Activated CD4-positive, alpha-beta T cell treated with anti-CD3 and anti-CD28 coated beads for 36 hours (primary cell): ENCODE measurements at places on chromosomes 5 and 9. TPM values are rescaled to one million over a fixed set of nuclear protein-coding genes. Genes with fewer than 3 reads are reported as not detected.

DNA sequence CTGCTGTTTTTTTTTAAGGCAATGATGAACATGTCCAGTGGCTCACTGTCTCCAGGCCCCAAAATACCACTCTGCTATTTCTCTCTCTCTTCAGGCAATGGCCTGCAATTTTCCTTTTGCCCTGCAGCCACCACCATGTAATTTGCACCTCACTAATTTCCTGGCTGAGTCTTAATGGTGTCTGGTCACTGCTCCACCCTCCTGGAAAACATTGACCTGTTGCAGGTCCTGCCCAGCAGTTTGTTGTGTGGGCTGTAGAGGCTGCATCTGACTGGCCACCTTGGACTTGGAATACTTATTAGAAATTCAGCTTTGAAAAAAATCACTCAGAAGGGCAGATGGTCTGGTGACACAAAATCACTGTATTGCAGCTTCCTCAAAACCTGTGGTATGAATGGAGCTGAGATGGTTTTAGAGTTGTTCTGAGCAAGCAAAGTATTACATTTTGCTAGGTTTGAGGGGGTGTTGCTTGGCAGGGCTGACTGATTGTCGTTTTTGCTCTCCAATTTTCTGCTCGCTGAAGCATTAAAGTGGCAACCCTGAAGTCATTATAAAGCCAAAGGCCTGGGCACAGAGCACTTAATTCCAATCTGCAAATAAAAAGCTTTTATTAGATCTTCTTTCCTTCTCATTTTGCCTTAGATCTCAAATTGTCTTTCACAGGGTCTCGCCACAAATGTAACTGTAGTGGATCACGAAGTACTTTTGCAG lies 134.8 kb downstream of the TMEM174 start:
- peaks cover 10% of the 10 kb centered on the region for H3K4me1 ChIP-seq
- no peaks in the 10 kb centered on the region for H3K36me3 ChIP-seq
- DNase-seq, result no peak
- H3K4me3 ChIP-seq, result no peak overlapping the region
- peaks cover 78% of the 10 kb centered on the region for H3K27me3 ChIP-seq

- H3K4me1 ChIP-seq, result no peaks in the 10 kb centered on the region
- H3K4me3 ChIP-seq, result no peak overlapping the region
Measured at GRCh38 chr5:168770036-168770498, 190.9 kb upstream of the PANK3 start.

GRCh38 chr5:89270901-89271300 lies 387.9 kb upstream of the MEF2C start:
- H3K27me3 ChIP-seq, result peaks cover 2% of the 10 kb centered on the region
- no peak for DNase-seq
- no peaks in the 10 kb centered on the region for H3K36me3 ChIP-seq
- no peak overlapping the region for H3K27ac ChIP-seq

GRCh38 chr5:31825518-31826068 lies 186.7 kb downstream of the PDZD2 start:
- no peaks in the 10 kb centered on the region for H3K36me3 ChIP-seq
- H3K27ac ChIP-seq, result no peak overlapping the region
- H3K27me3 ChIP-seq, result peaks cover 3% of the 10 kb centered on the region
- peak; percentile 65 for DNase-seq
- no peak overlapping the region for H3K4me3 ChIP-seq

- H3K4me1 ChIP-seq, result no peaks in the 10 kb centered on the region
- H3K27ac ChIP-seq, result no peak overlapping the region
- no peaks in the 10 kb centered on the region for H3K36me3 ChIP-seq
Measured at GRCh38 chr9:115548609-115549260, 430.8 kb upstream of the TNC start.

- H3K4me3 ChIP-seq, result peak overlapping the region; percentile 99
- H3K4me1 ChIP-seq, result peaks cover 41% of the 10 kb centered on the region
- H3K36me3 ChIP-seq, result peaks cover 58% of the 10 kb centered on the region
- H3K27me3 ChIP-seq, result no peaks in the 10 kb centered on the region
Measured at GRCh38 chr9:19379697-19380046, 364 bp downstream of the RPS6 start.

DNA sequence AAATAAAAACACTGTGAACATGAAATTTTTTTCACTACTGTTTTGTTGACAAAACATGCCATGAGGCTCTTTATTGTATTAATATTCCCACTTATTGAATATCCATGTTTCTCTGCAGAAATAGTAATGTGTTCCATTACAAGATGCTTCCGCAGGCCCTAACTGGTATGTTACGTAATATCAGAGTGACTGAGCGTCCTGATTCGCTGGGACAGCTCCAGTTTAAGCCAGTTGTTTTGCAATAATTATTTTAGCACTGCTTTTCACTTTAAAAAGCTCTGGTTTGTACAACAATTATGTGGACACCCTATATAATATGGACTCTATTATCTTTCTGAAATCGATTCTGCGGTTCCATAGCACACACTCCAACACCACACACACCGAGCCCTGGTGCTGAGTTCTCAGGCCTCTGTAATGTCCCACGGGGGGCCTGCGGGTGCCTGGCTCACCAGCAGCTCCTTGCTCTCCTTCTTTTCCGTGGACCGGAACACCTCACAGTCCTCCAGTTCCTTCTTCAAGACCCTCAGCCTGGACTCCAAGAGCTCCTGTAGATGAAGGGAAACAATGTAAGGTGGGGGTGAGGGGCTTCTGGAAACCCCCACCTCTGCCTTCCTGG lies 1.8 kb downstream of the TRIM7 start:
- H3K27me3 ChIP-seq, result peaks cover 20% of the 10 kb centered on the region
- H3K27ac ChIP-seq, result no peak overlapping the region
- H3K4me1 ChIP-seq, result peaks cover 29% of the 10 kb centered on the region
- DNase-seq, result no peak
- H3K36me3 ChIP-seq, result peaks cover 6% of the 10 kb centered on the region

DNA sequence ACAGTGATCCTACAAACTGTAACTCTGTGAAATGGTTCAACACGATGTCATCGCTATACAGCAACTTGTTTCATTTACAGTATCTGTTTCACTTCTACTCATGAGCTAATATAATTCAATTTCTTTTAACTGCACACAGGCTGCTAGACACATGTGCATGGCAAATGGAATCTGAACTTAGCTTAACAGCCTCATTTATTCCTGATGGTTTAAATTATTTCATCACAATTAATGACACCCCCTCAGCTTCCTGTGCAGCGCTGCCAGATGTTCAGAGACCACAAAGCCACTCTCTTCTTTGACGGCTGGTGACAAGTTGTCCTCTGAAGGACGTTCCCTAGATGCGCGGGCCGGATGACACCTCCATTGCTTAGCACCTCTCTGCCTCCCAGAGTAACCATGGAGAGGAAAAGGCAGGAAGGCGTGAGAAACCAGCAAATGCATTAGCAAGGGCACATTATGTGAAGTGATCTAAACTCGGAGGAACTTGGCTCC lies 191.1 kb downstream of the BNC2 start:
- no peaks in the 10 kb centered on the region for H3K36me3 ChIP-seq
- peaks cover 4% of the 10 kb centered on the region for H3K27me3 ChIP-seq
- H3K4me3 ChIP-seq, result no peak overlapping the region
- H3K27ac ChIP-seq, result no peak overlapping the region

DNA sequence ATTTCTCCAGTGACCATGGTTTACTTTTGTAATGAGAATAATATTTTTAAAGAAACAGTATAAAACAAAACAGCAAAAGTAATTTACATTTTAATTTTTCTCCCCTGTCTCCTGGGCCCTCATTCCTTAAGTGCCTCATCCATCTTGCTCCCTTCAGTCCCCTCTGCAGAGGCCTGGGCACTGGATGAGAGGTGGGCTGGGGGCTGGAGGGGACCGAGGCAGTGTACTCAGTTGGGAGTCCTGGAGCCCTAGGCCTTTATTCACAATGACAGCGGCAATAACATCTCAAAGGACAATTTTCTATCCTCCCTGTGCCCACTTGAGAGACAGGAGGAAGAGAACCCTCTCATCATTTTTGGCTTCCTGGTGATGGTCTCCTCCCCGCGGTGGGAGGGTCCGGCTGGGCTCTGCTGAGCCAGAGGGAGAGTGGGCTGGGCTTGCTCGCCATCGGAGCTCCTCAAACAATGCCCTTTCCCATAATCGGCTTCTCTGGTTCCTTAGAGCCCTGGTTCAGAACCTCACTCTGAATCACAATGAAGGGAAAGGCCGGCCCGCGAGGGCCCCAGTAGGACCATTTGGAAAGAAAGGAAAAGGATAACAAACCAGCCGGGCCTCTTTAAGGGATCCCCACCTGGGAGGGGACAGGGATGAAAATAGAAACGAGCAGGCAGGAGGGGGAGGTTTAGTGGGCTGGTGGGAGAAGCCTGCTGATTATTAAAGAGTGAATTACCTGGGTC lies 9.7 kb upstream of the SMIM32 start:
- DNase-seq, result no peak
- H3K4me1 ChIP-seq, result no peaks in the 10 kb centered on the region
- no peak overlapping the region for H3K4me3 ChIP-seq
- H3K27ac ChIP-seq, result no peak overlapping the region

DNA sequence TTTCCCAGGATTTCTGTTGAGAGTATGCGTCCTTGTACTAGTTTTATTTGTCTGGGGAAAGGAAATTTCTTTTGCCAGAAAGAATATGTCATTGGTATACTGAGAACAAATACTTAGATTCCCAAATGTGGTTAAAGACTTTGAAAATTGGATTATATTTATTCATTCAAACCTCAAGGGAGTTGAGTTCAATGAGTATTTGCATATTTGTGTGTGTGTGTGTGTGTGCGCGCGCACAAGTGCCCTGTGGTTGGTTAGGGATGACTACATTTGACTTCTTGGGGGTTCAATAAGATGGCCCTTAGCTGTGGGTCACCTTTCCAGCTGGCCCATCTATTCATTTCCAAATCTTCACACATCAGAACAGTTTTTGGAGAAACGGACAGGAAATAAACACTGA lies 4.9 kb downstream of the RXFP3 start:
- no peaks in the 10 kb centered on the region for H3K36me3 ChIP-seq
- no peak overlapping the region for H3K4me3 ChIP-seq
- DNase-seq, result no peak
- no peak overlapping the region for H3K27ac ChIP-seq
- no peaks in the 10 kb centered on the region for H3K4me1 ChIP-seq

- H3K27me3 ChIP-seq, result no peaks in the 10 kb centered on the region
- no peak overlapping the region for H3K4me3 ChIP-seq
- H3K4me1 ChIP-seq, result no peaks in the 10 kb centered on the region
- no peak for DNase-seq
- H3K27ac ChIP-seq, result no peak overlapping the region
- H3K36me3 ChIP-seq, result no peaks in the 10 kb centered on the region
Measured at GRCh38 chr5:150256410-150257064, 33.0 kb downstream of the CAMK2A start.

- no peak overlapping the region for H3K4me3 ChIP-seq
- H3K27ac ChIP-seq, result no peak overlapping the region
- no peaks in the 10 kb centered on the region for H3K4me1 ChIP-seq
- no peaks in the 10 kb centered on the region for H3K36me3 ChIP-seq
Measured at GRCh38 chr5:98454407-98454806, 319.1 kb upstream of the RGMB start.

DNA sequence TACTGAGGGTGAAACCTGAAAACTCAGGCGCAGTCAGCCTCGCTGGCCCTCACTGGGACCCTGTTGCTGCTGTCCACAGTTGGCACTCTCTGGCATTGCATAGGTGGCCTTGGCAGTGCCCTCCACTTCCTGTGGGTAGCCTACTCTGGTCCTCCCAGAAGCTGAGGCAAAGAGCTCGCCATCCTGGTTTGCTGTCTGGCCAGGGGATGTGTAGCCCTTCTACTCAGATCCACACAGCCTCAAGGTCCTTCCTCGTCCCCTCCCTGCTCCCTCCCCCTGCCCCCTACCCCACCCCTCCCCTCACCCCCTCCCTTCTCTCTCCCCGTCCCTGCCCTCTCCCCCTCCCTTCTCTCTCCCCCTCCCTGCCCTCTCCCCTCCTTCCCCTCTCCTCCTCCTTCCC lies 176.0 kb downstream of the OLFM1 start:
- no peak overlapping the region for H3K4me3 ChIP-seq
- H3K36me3 ChIP-seq, result no peaks in the 10 kb centered on the region
- peaks cover 6% of the 10 kb centered on the region for H3K27me3 ChIP-seq
- DNase-seq, result no peak

GRCh38 chr5:95725071-95725820 lies 5.9 kb upstream of the RHOBTB3 start:
- no peaks in the 10 kb centered on the region for H3K36me3 ChIP-seq
- DNase-seq, result no peak
- peaks cover 7% of the 10 kb centered on the region for H3K27me3 ChIP-seq
- peaks cover 50% of the 10 kb centered on the region for H3K4me1 ChIP-seq
- no peak overlapping the region for H3K27ac ChIP-seq

GRCh38 chr9:68536876-68537615 lies 3.6 kb downstream of the TMEM252 start:
- H3K4me3 ChIP-seq, result no peak overlapping the region
- H3K36me3 ChIP-seq, result no peaks in the 10 kb centered on the region
- peaks cover 3% of the 10 kb centered on the region for H3K27me3 ChIP-seq
- H3K4me1 ChIP-seq, result no peaks in the 10 kb centered on the region
- DNase-seq, result no peak

DNA sequence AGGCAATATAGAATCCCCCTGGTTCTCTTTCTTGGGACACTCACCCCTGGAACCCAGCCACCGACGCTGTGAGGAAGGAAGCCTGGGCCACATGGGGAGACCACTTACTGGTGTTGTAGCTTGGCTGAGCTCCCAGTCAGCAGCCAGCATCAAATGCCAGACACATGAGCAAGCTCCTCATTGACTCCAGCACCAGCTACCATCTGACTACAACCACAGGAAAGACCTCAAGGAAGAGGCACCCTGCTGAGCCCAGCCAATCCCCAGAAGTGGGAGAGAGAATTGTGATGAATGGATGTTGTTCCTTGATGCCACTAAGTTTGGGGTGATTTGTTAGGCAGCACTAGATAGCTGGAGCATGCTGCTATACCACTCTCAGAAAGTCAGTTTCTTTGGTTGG lies 36.0 kb downstream of the BNIP1 start:
- H3K4me1 ChIP-seq, result no peaks in the 10 kb centered on the region
- no peaks in the 10 kb centered on the region for H3K27me3 ChIP-seq
- H3K4me3 ChIP-seq, result no peak overlapping the region
- H3K36me3 ChIP-seq, result no peaks in the 10 kb centered on the region
- no peak overlapping the region for H3K27ac ChIP-seq

DNA sequence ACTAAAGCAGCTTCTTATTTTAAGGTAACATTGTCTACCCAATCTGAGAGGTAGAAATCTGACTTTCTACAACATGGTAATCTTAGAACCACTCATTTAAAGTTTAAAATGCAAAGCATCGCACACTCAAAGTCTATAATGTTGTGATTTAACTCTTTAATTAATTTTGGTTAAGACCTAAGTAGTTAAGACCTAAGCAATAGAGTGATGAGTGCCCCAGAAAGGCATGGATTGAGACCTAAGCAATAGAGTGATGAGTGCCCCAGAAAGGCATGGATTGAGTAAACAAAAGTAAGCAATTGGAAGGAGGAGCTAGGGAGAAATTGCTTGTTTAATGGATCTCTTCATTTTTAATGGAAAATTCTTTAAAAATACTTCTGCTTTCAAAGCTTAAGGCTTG lies 86.8 kb downstream of the NLN start:
- H3K27me3 ChIP-seq, result peaks cover 2% of the 10 kb centered on the region
- peaks cover 40% of the 10 kb centered on the region for H3K36me3 ChIP-seq
- H3K4me3 ChIP-seq, result no peak overlapping the region
- H3K4me1 ChIP-seq, result peaks cover 34% of the 10 kb centered on the region
- no peak overlapping the region for H3K27ac ChIP-seq
- DNase-seq, result no peak

The CDH18 gene
- total RNA-seq, result not detected

The SLC6A18 gene
- total RNA-seq, result not detected

The KIF27 gene
- total RNA-seq, result 3.2 TPM

The ANKRD18A gene
- total RNA-seq, result 6.4 TPM

The PCDHB4 gene
- total RNA-seq, result not detected

The CFAP90 gene
- not detected for total RNA-seq

The ZNF354C gene
- total RNA-seq, result 7.1 TPM

The SPINK7 gene
- not detected for total RNA-seq

The RNF208 gene
- 8.9 TPM for total RNA-seq

The THBS4 gene
- 2.3 TPM for total RNA-seq

The ENTPD2 gene
- 0.19 TPM for total RNA-seq
